ENCODE measurements at places on chromosomes 6 and 20.

GRCh38 chr6:129105793-129106192, 222.9 kb downstream of the LAMA2 start:
- H3K27ac ChIP-seq = no peak overlapping the region
- no peaks in the 10 kb centered on the region for H3K27me3 ChIP-seq
- DNase-seq = no peak
- no peaks in the 10 kb centered on the region for H3K4me1 ChIP-seq

DNA sequence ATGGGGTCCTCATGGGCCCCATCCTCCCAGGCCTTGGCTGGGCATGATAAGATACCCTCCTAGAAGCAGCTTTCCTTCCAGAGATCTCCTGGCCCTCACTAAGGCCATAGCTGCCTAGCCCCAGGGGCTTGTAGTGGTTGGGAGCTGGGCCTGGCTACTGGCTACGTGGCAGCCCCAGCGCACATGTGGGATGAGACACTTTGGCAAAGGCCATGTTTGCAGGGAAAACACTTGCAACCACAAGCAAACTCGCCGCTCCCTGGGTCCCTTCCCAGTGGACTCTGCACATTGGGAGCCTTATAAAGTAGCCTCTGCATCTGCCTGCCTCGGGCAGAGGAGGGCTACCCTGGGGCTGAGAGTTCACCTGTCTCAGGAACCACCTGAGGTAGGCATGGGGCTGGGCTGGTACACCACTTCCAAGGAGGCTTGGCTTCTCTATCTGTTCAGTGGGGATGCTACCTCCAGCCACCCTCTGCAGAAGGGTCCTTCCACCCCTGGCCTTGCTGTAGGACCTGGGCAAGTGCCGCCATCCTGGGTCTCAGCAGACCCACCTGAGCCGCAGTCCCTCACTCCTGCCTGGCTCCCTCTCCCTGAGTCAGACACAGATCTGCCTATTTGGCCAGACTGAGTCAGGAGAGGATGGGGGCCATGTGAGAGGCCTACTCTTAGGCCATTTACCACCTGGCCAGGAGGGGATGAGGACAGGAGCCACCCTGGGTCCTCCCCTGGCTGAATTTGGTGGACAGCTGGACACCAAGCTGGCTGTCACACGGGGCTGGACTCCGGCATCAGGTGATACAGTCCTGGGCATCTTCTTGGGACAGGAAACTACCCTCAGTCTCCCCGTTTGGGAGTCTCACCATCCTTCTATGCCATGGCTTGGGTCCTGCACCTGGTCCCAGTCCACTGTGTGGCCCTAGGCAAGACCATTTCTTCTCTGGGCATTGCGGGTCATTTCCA, at the start of gene BPIFB2:
Gene BPIFB2, plus strand, starts transcription at position 329 of the 960 bp plus-strand sequence. CDS start 871 bp downstream, outside the sequence.
- no peaks in the 10 kb centered on the region for H3K27me3 ChIP-seq
- no peak within 1 kb of the TSS for H3K27ac ChIP-seq
- no peak within 1 kb of the TSS for H3K4me3 ChIP-seq
- no peaks in the 10 kb centered on the region for H3K4me1 ChIP-seq
- H3K36me3 ChIP-seq = no peaks in the 10 kb centered on the region
- DNase-seq = no peak

DNA sequence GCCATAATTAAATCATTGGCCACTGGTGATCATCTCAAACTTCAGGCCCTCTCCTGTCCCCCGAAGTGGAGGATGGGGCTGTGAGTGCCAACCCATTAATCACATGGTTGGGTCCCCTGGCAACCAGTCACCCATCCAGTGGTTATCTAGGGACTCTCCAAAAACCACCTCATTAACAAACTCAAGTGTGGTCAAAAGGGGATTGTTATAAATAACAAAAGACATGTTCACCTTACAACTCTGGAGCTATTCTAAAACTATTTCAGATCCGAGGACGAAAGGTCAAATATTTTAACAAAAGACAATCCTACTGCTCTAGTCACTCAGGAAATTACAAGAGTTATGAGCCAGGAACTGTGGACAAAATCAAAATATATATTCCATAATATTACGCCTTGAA, 95.5 kb upstream of the PRND start:
- no peak for DNase-seq
- no peak overlapping the region for H3K4me3 ChIP-seq
- no peaks in the 10 kb centered on the region for H3K36me3 ChIP-seq
- H3K4me1 ChIP-seq = no peaks in the 10 kb centered on the region
- H3K27ac ChIP-seq = no peak overlapping the region
- H3K27me3 ChIP-seq = peaks cover 3% of the 10 kb centered on the region

DNA sequence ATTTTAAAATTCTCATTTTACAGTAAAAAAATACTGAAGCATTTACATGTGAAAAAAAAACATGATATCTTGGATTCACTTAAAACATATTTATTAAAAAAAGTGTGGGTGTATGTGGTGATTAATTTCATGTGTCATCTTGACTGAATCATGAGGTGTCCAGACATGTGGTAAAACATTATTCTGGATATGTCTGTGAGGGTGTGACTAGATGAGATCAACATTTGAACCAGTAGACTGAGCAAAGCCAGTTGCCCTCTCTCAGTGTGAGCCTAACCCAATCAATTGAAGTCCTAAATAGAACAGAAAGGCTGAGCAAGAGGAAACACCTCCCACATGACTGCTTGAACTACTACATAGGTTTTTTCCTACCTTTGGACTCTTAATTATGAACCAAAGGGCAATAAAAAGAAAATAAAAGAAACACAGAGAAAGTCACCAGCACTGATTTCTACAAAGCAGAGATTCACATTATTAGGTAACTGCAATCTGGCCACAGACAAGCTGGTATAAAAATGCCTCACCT, 90.5 kb upstream of the VGLL2 start:
- no peaks in the 10 kb centered on the region for H3K36me3 ChIP-seq
- no peaks in the 10 kb centered on the region for H3K4me1 ChIP-seq
- H3K27ac ChIP-seq = no peak overlapping the region
- DNase-seq = no peak

GRCh38 chr20:36574366-36575135, 1.2 kb downstream of the TGIF2 start:
- peaks cover 35% of the 10 kb centered on the region for H3K36me3 ChIP-seq
- H3K4me1 ChIP-seq = peaks cover 37% of the 10 kb centered on the region
- no peaks in the 10 kb centered on the region for H3K27me3 ChIP-seq
- peak overlapping the region; percentile 82 for H3K27ac ChIP-seq
- DNase-seq = peak; percentile 69

DNA sequence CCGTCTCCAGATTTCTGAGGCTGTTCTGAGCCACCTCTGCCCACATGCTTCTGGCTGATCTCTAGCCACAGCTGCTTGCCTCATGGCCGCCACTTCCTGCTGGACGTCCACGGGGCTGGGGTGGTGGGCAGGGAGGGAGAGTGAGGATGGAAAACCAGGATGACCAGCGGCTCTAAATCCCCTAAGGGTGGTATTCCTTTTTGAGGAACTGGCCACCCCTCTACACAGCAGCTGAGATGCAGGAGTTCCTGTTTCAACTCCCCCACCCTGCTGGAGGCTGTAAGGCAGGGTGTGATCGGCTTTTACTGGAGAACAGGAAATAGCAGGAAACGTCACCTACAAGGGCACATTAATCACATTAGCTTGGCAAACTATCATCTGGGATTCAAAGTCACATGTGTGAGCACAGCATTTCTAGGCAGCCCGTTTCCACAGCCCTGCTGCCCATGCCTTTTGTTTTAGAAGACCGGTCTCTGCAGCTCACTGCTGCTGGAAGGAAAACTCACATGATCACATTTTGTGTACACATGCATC, 181.6 kb upstream of the ECI2 start:
- H3K27ac ChIP-seq = no peak overlapping the region
- no peaks in the 10 kb centered on the region for H3K4me1 ChIP-seq

DNA sequence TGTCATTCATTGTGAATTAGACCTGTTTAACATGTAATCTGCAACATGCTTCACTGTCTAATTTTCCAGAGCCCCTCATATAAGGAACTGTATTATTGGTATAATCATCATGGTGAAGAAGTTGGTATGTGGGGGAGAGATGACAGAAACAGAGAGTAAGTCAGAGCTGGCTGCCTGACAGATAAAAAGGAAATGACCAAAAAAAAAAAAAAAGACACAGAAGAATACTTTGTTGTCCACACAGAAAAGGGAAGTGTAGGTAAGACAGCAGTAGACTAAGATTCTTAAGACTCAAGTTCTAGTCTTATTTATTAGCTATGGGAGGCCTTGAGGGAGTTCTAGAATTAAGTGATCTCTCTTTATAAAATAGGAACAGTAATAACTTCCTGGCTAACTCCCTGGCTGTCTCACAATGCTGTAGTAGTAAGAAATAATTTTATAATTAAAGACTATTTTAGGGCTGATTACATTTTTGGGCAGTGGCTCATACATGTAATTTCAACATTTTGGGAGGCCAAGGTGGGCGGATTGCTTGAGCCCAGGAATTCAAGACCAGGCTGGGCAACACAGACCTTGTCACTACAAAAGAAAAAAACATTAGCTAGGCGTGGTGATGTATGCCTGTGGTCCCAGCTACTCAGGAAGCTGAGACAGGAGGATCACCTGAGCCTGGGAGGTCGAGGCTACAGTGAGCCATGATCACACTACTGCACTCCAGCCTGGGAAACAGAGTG, 102.5 kb downstream of the PRL start:
- H3K4me3 ChIP-seq = no peak overlapping the region
- no peak overlapping the region for H3K27ac ChIP-seq
- no peak for DNase-seq
- H3K4me1 ChIP-seq = peaks cover 4% of the 10 kb centered on the region

DNA sequence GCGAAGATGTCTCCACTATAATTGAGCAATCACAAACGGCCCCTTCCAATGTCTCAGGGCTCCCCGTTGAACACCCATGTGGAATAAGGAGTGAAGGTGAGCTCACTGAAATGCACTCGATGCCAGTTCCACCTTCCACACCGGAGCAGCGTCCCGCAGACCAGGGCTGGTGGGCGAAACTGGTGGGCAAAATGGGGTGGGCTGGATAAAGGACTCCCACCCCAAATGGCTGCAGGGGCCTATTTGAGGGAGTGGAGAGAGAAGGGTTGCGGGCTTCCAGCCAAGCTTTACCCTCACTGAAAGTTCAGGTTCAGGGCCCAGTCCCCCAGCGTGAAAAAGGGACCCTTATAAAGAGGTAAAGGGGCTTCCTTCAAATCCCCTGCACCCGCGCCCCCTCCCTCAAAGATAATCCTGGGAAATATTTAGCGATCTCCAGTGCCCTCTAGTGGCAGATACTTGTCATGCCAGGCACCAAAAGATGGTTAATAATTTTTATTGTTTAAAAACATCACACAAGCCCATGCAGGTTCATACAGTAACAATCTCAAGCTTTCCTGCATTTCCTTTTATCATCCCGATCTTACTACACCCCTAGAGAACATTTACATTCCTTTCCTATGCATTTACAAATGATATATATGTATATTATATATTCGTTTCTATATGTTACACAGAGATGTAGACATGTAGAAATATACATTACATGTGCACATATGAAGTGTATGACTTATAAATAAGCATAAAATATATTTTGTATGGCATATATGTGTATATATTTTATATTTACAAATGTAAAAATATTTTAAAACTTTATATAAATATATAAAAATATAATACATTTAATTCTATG, 58.2 kb upstream of the NKX2-2 start:
- no peaks in the 10 kb centered on the region for H3K36me3 ChIP-seq
- no peaks in the 10 kb centered on the region for H3K4me1 ChIP-seq
- H3K4me3 ChIP-seq = no peak overlapping the region
- DNase-seq = peak; percentile 27
- peaks cover 7% of the 10 kb centered on the region for H3K27me3 ChIP-seq
